ENCODE measurements at places on chromosomes 16 and 17.
A peak's percentile ranks its signal among the peaks of the same experiment; 100 is the strongest.

GRCh38 chr17:35214631-35215273 is 20.6 kb upstream of the SLC35G3 start:
- no peak for DNase-seq

DNA sequence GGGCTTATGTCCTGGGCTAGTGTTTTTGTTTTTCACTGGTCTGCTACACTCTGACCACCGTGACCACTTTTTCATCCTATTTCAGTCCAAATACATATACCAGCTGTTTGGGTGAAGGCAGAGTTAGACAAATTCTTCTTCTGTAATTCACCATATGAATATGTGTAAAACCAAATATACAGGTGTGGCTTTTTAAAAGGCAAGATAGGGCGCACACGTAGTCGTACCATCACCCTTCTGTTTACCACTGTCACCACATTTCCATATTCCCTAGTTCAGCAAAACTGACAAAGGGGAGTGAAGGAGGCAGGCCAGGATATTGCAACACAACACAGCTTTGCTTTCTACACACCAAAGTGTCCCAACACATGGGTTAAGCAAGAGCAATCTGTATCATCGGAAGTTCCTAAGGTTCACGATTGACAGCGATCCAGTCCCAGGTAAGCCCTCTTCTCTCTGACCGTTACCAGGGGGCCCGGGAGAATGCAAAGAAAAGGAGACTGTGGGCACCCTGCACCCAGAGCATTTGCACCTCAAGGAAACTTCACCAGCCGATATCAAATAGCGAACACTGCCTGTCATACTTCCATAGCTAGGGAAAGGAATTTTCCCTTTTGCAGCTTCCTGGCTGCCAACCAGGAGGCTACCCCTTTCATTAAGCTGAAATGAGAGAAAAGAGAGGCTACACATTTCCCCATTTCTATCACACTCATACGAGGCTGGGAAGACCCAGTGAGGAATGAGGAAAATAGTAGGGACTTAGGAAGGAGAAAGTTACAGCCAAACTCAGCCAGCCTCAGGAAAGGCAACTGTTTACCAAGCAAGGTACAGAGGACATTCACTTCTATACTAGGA is 23.1 kb downstream of the CREBBP start:
- DNase-seq = peak; percentile 15

DNA sequence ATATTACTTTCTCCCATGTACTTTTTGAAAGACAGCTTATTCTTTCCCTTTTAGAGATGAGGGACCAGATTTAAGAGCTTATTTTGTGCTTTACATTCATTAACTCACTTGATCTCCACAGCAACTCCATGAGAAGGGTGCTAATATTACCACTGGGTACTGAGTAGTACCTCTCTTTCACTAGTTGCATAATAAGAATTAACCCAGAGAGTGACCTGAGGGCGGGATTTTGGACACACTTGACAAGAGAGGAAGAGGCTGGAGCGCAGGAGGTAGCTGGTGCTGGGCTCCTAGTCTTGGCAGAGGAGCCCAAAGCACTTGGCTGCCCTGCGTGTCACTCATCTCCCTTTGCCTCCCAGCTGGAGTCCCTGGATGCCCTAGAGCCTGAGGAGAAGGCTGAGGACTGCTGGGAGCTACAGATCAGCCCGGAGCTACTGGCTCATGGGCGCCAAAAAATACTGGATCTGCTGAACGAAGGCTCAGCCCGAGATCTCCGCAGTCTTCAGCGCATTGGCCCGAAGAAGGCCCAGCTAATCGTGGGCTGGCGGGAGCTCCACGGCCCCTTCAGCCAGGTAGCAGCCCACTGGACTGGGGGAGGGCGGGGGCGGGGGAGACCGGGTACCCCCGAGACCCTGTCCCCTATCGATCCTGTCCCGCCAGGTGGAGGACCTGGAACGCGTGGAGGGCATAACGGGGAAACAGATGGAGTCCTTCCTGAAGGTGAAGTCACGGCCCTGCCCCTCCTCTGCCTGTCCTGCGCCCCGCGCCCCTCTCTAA is 1.7 kb upstream of the MAZ start:
- peak; percentile 38 for DNase-seq

DNA sequence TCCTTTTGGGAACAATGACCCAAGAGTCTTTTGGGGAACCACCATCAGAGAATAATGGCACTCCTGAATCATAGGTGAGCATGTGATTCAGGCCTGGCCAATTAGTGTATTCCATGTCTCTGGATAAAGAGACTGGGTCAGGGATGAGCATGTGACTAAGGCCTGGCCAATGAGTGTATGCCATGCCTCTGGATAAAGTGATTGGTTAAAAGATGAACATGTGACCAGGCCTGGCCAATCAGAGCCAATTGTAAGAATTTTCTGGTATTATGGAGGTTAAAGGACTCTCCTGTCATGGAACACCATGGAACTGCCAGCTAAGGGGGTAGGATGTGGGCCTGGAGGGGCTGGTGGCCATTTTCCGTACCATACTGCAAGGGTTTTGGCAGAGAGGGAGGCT is 194.3 kb downstream of the C16orf78 start:
- no peak for DNase-seq

DNA sequence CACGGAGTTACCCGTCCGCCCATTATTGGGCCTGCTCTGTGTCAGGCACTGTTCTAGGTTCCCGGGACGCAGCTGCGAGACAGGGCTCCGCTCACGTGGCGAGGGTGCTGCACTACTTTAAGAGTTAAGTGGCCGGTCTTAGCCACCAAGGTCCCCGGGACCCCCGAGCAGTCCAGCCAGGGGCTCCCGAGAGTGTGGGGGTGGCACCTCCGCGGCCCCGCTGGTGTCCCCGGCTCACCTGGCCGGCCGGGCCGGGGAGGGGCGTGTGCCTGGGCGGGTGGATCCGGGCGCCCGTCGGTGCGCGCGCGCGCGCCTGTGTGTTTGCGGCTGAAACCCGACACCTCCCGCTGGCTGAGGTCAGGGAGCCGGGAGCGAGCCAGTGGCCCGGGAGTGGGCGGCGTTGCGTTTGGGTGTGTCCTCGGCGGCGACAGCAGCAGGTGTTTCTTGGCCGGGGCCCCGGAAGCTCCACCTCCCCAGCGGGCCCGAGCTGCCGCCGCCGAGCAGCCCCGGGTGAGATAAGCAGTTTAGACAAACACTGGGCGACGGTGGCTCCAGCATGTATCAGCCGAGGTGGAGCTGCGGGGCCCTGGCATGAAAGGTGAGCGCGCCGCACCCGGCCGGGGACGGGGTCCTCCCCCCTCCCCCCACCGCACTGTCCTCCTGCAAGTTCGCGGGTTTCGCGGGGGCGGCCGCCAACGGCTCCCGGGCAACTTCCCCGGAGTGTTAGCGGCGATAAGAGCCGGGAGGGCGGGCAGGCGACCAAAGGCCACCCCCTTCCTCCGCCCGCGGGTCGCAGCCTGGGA is at the start of gene GSE1:
Gene GSE1, plus strand, starts transcription at position 522 of the 803 bp plus-strand sequence. Its CDS starts 70 bp downstream, at position 592.
- peak; percentile 27 for DNase-seq

DNA sequence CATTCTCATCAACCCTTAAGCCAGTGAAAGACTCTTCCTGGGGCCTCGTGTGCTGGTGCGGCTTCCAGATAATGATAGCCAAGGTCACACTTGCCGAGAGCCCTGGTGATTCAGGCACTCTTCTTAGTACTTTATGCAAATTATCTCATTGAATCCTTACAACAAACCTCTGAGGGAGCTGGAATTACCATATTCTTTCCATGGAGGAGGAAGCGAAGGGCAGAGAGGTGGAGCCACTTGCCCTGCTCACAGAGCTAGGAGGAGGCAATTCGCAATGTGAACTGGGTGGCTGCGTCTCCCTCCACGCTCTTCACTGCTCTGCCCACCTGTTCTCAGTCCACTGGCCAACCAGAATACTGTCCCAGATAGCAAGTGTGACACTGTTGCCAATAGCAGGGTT is 409.7 kb downstream of the SNX29 start:
- no peak for DNase-seq

GRCh38 chr17:20315821-20316220 is 151.5 kb downstream of the LGALS9B start:
- DNase-seq = no peak

- no peak for DNase-seq
Measured at GRCh38 chr17:49996121-49996494, 1.1 kb upstream of the DLX3 start.

DNA sequence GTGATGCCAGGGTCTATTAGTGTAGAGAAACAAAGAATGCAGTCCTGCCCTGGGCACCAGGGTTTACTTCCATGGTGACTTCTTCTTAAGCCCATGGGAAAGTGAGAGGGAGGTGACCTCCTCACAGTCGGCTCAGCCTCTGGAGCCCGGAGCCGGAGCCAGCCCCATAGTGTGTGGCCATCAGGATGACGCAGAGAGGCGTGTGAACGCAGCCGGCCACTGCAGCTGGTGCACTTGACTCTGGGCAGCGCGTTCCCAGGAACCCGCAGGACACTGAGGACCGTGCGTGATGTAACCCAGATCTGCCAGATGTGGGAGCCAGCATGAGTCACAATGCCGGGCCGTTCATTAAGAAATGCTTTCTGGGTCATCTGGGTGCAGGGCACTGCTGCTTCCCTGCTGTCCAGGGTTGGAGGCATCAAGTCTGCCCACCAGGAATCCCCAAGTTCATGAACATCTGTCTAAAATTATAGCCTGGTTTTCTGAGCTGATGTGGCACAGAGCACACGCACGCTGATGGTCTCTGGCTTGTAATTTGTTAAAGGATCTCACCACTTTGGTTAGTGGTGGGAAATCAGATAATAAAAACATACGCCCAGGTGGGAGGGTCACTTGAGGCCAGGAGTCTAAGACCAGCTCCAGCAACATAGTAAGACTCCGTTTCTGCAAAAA is 114.1 kb downstream of the PITPNC1 start:
- peak; percentile 75 for DNase-seq

DNA sequence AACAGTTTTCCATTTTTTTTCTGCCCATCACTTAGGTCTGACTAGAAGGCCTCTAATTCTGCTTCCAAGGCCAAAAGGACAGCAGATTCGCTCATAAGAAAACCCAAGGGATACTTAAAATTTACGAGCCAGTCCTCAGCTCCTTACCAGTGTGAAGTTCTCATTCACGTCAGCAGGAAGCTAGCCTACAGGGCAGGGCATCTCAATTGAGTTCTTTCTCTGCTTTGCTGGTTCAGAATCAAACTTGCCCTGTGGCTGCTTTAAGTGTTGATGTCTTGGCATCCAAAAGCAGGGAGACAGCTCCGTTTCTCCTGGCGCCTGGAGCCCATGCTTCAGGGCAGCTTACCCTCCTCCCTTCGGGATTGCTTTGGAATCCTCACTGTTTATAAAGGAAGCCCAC is 136.0 kb downstream of the ANKFN1 start:
- no peak for DNase-seq

DNA sequence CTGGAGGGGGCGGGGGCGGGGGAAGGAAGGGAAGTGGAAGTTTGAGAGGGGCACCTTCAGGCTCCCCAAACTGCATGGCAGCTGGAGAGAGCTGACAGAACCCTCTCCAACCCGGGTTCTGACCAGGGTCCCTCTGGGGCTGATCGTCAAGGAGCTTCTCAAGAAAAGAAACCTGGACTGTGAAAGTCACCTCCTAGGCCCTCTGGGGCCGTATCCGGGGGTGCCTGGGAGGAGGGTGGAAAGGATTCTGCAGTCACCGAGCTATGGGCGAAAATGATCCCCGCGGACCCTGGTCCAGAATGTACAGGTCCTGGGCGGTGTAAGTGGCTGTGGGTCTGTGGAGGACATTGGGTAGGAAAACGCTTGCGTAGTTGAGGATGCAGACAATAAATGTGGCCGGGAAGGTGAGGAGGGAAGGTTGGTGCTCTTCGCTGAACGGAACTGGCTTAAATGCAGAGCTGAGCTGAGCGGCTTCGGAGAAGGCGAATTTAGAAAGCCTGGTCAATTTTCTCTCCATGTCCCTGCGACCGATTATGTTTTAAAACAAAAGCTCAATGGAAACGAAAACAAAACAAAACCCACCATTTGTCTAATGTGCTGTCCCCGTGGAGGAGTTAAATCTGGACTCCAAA is 3.6 kb upstream of the LHX1 start:
- DNase-seq = no peak

DNA sequence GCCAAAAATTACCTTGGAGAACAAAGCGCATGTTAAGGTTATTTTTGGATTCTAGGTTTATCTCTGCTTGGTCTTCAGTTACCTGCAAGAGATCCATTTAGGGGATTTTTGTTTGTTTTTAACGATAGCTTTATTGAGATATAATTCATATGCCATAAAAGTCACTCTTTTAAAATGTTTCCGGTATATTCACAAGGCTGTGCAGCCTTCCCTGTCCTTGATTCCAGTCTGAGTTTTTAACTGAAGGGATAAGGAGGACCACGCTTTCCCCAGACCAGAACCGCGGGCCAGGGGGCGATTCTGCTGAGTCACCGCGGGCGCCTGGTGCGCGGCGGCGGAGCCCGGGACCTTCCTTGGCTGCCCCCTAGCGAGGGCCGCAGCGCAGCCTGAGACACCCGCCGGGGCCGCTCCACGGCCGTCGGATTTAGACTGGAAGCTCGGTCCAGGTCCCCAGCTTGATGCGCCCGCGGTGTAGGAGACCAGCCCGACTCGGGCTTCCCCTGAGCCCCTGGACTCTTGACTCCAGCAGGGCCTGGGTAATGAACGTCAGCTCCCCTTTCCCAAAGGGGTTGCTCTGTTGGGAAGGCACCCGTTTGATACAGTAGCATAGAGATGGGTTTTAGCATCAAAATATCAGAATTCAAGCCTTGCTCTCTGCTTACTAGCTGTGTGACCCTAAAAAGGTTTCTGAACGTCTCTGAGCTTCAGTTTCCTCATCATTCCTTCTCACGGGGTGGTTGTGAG is 50.0 kb upstream of the STH start:
- DNase-seq = peak; percentile 84

- no peak for DNase-seq
Measured at GRCh38 chr16:70534971-70535370, 11.4 kb downstream of the SF3B3 start.

DNA sequence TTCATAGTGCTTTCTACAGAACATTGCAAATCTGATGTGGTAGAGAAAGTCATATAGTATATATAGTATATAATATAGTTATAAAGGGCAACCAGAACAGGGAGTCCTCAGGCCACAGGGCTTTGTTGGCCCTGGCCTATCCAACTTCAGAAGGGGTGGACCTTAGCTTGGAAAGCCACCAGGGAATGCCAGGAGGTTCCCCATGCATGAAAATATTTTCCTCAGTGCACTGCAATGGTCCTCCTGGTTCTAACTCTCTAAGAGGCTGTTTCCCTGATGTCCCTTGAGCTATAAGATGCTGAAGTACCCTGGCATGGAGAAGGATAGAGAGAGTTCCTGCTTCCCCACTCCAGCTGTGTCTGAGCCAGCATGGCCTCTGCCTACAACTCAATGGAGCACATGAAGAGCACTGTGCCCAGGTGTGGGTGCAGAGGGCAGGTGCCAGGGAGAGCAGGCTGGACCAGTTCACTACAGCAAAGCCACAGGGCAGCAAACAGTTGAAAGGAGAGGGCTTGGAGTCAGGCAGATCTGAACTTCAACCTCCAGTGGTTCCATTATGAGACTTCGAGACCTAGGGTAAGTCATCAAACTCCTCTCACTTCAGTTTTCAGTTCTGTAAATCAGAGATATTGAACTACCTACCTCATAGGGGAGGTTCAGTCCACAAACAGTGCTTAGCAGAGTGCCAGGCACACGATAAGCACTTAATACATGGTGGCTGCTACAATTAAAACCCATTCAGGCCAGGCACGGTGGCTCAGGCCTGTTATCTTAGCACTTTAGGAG is 183.1 kb downstream of the SALL1 start:
- no peak for DNase-seq
